ENCODE measurements at places on chromosomes 11 and 22.

DNA sequence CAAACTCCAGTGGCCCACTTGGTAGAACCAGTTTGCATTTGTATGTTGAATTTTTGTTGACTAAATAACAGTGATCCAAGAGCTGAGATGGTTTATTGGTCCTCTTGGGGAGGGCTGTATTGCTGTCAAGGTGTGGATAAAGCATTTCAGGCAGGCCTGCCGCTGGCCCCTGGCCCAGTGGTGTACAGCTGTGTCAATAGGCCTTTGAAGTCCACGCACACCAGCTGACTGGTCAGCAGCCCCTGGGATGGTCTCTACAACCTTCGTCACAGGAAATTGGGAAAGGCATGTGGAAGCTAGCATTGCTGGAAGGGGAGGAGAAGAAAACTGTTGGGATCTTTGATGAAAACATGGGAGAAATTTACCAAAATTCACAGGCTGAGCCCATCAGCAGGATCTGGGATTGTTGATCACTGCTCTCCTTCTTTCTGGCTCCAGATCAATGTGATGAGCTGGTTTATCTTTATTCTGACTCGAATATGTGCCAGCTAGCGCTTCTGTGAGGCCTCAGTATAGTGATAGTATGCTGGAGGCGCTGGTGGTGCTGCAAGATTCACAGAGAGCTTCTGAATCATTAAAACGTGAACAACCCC is 12.5 kb upstream of the E2F8 start:
- no peak for DNase-seq

DNA sequence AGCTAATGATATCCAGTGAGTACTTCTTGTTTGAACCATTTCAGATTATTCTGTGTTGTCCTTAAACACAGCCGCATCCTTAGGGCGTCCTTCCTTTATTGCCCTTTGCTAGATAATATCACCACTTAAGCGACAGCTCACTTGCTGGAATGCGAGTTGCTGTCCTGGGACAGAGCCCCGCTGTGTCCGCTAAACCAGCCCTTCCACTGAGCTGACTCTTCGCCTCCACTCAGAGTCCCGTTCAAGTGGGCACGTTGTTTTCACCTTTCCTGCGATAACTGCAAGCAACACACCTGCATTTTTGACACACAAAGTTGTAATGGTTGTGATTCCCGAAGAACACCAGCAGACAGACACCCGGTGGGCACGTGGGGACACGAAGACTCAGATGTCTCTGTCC is 140.0 kb downstream of the TBC1D22A start:
- DNase-seq: no peak

DNA sequence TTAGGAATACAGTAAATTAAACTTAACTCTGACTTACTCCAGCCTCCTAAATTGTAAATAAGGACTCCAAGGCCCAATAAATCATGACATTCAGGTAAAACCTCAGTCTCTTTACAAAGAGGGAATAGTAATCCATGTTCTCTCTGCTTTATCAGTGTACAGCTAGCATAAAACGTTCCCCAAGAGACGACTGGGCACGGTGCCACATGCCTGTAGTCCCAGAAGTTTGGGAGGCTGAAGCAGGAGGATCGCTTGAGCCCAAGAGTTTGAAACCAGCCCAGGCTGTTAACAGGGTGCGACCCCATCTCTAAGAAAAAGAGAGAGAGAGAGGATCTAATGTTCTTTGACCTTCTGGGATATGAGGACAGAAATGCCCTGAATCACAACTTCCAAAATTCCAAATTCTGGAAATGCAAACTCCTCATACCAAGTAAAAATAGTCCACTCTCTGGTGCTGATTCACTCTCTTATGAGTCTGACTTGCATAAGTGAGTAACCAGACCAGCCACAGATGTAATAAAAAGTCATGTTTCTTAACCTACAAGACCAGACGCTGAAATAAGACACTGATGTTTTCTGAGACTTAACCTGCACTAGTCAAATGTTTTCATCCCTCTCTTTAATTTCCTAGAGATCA is 25.5 kb downstream of the NNMT start:
- peak; percentile 88 for DNase-seq

DNA sequence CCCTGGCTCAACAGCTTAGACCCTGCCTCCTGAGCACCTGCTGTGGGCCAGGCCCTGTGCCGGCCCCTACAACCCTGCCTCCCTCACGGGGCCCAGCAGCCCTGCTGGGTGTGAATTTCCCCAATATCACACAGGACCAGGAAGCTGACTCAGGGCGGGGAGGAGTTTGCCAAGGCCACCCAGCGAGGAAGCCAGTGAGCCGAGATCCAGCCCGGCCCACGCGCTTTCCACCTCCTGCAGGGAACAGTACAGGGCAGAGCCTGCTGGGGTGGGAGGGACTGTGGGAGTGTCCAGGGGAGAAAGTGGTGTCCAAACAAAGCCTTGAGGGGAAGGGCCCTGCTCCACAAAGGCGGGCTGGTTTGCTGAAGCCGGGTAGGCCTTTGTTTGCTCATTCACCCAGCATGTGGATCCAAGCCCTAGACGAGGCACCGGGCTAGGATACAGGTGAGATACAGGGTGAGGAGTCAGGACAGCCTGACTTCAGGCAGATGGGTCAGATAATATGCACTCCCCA is 26.8 kb downstream of the RPL3 start:
- peak; percentile 96 for DNase-seq

DNA sequence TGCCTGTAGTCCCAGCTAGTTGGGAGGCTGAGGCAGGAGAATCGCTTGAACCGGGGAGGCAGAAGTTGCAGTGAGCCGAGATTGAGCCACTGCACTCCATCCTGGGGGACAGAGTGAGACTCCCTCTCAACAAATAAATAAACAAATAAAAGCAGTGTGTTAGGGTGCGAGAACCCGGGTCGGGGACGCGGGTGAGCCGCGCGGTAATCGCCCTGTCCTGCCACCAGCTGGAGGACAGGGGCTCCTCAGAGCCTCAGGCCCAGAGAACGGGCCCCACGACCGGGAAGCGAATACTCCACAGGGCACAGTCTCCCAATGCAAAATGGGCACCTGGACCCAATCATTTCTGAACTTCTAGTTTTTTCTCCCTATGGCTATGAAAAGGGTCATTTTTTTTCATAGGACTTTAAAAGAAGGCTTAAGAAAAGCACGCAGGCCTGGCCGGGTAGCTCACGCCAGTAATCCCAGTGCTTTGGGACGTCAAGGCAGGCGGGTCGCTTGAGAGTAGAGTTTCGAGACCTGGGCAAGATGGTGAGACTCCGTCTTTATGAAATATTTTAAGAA is 744 bp upstream of the MCM5 start:
- no peak for DNase-seq

DNA sequence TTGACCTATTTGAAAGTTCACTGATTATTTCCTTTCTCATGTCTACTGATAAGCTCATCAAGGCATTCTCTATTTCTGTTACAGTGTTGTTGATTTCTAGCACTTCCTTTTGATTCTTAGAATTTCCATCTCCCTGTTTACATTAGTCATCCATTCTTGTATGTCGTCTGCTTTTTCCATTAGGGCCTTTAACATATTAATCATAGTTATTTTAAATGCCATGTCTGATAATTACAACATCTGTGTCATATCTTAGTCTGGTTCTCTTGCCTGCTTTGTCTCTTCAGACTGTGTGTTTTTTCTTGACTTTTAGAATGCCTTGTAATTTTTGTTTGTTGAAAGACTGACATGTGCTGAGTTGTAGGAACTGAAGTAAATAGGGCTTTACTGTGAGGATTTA is 602.1 kb downstream of the SOX6 start:
- DNase-seq: no peak

DNA sequence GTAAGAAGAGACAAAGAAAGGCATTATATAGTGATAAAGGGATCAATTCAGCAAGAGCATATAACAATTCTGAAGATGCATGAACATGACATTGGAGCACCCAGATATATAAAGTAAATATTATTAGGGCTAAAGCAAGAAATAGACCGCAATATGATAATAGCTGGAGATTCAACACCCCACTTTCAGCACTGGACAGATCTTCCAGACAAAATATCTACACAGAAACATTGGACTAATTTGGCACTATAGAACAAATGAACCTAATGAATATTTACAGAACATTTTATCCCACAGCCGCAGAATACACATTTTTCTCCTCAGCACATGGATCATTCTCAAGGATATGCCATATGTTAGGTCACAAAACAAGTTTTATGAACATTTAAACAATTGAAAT is 633.1 kb downstream of the JRKL start:
- DNase-seq: no peak

DNA sequence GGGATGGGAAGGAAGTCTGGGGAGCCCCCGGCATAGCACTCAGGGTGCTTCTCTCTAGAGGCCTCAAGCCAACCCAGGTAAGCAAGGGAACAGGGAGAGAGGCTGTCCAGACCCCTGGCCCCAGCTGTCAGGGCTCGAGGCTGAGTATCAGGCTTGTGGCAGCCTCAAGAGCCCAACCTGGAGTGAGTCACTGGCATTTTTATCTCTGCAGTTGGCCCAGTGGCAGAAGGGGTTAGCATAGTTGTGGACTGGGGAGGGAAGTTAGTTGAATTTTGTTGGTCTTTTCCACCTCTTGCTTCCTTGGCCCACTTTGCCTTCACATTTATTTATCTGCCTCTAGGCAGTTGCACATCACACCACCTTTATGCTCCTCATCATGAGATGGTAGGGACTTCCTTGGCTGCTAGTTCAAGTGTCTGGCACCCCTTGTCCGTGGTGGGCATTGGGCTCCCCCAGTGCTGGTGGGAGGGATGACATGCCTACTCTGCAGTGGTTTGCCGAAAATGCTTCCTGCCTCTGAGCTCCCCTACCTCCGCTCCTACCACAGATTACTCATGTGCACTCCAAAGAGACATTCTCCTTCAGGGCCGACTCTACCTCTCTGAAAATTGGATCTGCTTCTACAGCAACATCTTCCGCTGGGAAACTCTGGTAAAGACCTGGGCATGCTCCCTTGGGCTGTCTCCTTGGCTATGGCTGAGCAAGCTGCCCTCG is 60.1 kb downstream of the SCN3B start:
- peak; percentile 8 for DNase-seq

GRCh38 chr22:45960477-45961386 is 16.2 kb downstream of the WNT7B start:
- DNase-seq: peak; percentile 14

- DNase-seq: no peak
These were observed 766.1 kb upstream of the ARHGAP42 start for GRCh38 chr11:99920956-99921355.

GRCh38 chr11:119445379-119445778 is 22.4 kb upstream of the THY1 start:
- DNase-seq: peak; percentile 36

GRCh38 chr22:33793475-33793874 is 126.8 kb downstream of the LARGE1 start:
- DNase-seq: no peak

DNA sequence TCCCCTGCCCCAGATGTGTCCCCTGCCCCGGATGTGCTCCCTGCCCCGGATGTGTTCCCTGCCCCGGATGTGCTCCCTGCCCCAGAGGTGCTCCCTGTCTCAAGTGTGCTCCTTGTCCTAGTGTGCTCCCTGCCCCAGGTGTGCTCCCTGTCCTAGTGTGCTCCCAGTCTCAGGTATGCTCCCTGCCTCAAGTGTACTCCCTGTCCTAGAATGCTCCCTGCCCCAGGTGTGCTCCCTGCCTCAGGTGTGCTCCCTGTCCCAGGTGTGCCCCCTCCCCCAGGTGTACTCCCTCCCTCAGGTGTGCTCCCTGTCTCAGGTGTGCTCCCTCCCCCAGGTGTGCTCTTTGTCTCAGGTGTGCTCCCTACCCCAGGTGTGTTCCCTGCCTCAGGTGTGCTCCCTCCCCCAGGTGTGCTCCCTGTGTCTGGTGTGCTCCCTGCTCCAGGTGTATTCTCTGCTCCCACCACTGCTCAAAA is 48.7 kb upstream of the RASD2 start:
- no peak for DNase-seq

- DNase-seq: no peak
These were observed 545 bp downstream of the FEN1 start for GRCh38 chr11:61793083-61793828.

- no peak for DNase-seq
These were observed 597.1 kb downstream of the BUD13 start for GRCh38 chr11:116175707-116176106.

GRCh38 chr11:19458231-19458630 is 217.5 kb upstream of the E2F8 start:
- DNase-seq: peak; percentile 72

DNA sequence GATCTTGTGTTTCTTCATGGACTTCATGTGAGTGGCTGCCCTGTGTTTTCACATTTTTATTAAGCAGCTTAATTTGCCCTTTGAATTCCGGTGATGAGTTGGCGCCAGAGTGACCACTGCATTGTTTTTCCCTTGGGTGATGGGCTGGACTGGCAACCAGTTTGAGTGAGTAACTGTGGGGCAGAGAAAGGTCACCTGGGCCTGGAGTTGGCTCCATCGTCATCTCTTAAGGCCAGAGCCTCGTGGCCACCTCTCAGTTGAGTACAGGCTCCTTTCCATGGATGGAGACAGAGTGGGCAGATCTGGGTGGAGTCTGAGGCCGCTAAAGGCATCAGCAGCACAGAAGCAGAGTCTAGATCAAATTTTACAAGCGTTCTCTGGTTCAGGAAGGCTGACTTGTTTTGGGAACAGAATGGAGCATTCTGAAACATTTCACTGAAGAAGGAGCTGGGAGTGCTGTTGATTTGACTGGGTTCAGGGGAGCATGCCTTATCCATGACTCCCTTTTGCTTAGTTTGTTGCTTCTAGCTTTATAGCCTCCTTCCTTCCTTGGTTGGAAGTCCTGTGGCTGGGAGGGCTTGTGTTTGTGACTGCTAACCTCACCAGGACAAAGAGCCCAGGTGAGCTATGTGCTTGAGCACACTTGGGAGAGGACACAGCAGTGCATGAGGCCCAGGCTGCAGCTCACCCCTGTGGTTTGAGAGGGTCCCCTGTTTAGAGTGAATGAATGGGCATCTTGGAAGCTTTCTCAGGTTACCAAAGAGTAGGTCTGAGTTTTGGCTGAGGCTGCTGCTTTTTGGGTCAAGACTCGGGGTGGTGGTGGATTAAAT is 7.8 kb downstream of the BCR start:
- DNase-seq: no peak

DNA sequence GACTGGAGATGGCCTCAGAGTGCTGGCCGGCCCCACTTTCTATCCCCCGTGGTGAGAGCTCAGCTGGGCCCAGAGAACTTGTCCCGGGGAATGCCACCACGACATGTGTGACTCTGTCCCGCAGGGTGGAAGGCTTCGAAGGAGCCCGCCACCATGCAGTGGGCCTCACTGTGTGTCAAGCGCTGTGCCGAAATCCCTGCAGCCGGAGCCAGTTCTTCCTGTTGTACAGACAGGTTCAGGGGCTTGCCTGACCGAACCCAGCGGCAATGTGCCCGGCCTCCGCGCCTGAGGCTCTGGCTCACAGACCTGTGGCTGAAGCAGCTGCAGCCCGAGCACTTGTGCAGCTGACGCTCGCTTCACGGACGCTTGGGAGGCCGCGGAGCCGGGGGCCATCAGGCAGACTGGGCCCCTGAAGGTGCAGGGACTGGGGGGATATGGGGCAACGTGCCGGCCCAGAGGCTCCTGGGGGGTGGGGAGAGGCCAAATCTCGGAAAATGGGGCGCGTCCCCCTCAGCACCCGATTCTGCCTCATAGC is 650 bp downstream of the PPM1F start:
- DNase-seq: peak; percentile 21

GRCh38 chr11:109864834-109865547 is 228.2 kb upstream of the ZC3H12C start:
- DNase-seq: peak; percentile 69
